ENCODE measurements at places on chromosomes 13 and 19.

- DNase-seq: no peak
Measured at GRCh38 chr19:58372311-58373133, 8.3 kb downstream of the ZNF837 start.

DNA sequence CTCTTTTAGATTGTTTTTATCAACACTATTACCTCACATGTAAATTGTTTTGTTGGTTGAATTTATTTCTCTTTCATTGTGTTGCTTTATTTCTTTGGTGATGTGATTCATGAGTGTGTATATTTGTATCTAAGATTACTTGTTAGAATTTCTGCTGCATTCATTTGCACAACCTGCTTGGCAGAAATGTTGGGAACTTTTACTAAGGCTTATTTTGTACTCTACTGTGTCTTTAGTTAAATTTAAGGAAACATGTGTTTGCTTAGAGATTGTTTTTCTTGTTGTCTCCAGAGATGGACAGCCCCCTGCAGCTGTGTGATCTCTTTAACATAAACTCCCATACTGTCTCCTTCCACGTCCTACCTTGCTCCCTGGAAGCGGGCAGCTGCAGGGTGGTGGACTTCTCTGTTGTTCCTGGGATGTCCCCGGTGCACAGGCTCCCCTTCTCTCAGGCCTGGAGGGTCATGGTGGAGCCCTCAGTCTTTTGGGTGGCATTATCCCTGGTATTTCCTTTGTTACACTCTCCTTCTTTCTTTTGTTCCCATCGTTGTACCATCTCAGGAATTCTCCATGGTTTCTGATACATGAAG lies 212.0 kb upstream of the SPRY2 start:
- DNase-seq: no peak

- DNase-seq: peak; percentile 82
Measured at GRCh38 chr19:3275583-3276340, 51.3 kb downstream of the CELF5 start.

- no peak for DNase-seq
Measured at GRCh38 chr13:82878536-82878935, 1003.7 kb downstream of the SLITRK1 start.

GRCh38 chr19:57406516-57407123 lies 4.3 kb upstream of the ZNF17 start:
- peak; percentile 49 for DNase-seq

DNA sequence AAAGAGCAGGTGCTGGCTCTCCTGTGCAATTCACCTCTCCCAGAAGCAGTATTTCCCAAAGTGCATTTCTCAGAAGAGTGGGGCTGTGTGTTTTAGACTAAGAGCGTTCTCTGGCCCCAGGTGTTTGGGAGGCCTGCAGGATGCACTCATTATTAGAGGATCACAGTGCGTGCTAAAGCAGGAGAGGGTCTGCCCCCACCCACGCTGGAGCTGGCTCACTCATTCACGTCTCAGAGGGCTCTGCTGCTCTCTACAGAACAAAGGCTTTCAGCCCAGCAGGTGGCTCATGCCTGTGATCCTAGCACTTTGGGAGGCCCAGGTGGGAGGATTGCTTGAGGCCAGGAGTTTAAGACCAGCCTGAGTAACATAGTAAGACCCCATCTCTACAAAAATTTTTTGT lies 756.7 kb downstream of the UQCRFS1 start:
- DNase-seq: no peak

DNA sequence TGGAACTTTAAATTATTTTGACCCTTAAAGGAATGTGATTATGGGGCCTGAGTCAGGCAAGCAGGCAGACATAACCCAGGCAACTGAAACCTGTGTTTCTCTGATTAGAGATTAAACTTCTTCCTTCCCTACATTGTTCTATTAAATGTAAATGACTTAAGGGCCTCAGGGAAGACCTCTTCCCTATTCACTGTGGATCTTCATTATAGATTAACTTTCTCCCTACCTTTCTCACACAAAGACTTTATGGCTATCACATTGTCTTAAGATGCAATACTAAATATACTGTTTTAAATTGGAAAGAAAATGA lies 8.8 kb upstream of the METTL21C start:
- DNase-seq: no peak
